ENCODE measurements at places on chromosomes 16 and 17.
A peak's percentile ranks its signal among the peaks of the same experiment; 100 is the strongest.

DNA sequence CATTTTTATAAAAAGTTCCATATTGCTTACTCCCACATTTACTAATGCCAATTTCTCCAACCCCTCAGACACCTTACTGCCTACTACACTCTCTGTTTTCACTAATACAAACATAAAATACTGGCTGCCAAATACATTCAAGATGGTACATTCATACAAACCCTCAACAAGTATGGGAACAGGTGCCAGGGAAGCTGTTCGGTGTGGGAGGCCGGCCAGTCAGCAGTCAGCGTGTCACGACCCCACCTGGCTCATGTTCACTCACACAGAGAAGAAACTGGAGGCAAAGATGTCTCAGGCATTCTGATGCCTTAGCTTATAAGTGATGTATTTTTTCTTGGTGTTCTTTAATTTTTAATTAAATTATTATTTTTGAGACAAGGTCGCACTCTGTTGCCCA is 42.4 kb upstream of the TRAP1 start:
- DNase-seq = no peak

DNA sequence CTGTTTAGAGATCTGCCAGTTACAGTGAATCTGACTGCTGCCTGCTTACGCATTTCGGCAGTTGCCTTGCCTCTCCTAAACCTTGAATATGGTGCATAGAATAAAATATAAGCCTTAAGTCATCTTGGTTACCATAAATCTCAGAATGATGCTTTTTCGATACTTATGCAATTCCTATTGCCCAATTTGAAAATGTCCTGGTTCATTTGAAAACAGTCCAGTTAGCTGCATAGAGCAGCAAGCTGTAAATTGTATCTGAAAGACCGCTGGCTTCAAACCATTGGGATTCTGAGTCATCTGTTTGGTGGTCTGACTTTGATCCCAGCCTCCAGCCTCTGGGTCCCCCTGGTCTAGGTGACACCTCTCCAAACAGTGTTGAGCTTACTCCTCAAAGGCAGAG is 2.7 kb upstream of the PRKCA start:
- DNase-seq = no peak

GRCh38 chr16:87812200-87812656 is 46.4 kb upstream of the KLHDC4 start:
- DNase-seq = peak; percentile 48

GRCh38 chr17:65025297-65025696 is 31.2 kb downstream of the GNA13 start:
- no peak for DNase-seq

GRCh38 chr17:17683710-17684365 is 2.6 kb downstream of the RAI1 start:
- DNase-seq = no peak

DNA sequence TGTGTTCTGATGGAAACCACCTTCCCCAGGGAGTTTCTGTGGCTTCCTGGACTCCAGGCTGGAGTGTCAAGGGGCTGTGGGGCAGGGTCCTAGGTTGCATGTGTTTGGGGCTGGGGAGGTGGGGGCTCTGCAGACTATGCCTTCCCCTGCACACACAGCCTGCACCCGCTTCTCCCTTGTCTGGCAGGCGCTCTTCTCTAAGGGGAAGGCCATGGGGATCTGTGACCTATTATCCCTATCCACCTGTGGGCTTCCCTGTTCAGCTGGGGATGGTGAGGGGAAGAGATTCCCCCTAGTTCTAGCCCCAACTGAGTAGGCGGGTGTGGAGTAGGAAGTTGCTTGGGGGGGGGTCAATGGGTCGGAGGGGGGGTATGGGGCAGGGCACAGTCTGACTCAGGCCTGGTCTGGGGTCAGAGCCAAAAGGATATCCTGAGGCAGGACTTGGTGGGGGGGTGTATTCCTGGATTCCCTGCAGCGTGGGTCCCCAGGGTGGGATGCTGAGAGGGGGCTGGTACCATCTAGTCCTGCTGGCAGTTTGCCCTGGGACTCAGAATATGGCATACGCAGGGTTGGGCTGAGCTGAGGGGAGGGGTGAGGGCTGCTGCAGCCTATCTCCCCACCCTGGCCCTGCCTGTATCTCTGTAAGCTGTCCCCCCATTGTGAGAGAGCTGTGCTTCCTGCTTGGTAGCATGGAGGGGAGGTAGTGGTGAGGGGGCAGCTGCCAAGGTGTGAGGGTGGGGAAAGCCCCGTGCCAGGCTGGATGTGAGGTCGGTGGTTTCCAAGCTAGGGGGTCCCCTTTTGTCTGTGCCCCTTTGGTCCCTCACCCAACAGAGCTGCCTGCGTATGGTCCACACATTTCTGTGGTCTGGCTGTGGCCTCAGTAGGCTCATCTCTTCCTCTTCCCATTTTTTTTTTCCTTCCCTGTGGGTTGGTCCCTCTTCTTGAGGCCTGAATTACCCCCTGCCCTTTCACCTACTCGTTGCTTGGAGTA is 14.7 kb downstream of the RARA start:
- DNase-seq = no peak

GRCh38 chr17:11097121-11097520 is 143.9 kb upstream of the SHISA6 start:
- no peak for DNase-seq

- no peak for DNase-seq
These were observed 35.7 kb downstream of the ESRP2 start for GRCh38 chr16:68200088-68200783.

DNA sequence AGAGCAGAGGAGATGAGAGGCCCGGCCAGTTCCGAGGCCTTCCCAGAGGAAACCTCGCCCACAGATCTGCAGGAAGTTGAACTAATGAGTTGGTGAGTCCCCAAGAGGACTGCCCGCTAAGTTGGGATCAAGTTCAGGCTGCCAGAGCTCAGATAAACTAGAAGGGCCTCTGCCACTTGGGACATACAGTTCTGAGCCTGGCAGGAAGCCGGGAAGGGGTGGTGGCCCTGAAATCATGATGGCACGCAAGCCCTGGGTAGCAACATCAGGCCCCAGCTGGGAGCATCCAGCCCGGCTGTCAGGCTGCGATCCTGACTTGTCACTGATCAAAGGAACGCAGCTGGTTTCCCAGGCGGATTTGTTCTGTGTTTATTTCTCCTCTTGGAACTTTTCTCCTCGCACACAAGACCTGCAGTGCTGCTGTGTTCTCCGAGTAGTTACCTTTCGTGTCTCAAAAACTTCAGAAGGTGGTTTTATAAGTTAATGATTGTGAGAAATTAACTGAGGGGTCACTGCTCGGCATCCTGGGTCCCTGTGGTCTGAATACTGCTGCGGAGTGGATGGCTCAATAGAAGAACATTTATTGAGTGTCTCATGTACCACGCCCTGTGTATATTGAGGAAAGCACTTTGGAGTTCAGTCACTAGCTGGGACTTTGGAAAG is 8.0 kb upstream of the WFDC1 start:
- DNase-seq = no peak

GRCh38 chr17:64648234-64648633 is 13.9 kb downstream of the SMURF2 start:
- no peak for DNase-seq

DNA sequence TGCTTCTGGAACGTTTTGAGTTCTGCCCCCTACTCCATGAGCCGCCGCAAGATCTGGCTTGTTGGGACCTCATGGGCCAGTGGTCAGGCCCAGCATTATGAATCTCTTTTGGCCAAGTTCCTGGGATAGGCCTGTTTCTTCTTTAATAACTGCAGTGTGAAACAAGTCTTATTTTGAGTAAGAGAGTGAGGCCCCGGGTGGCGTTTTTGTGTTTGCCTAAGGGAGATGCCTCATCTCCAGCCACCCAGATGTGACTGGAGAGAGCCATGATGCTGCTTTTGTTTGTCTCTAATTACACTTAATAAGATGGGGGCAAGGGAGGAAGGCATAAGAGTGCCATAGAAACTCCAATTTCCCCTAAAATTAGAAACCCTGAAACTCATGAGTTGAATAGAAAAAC is 39.8 kb downstream of the KSR1 start:
- no peak for DNase-seq

- DNase-seq = peak; percentile 70
These were observed 14.4 kb downstream of the CUEDC1 start for GRCh38 chr17:57940653-57941329.

DNA sequence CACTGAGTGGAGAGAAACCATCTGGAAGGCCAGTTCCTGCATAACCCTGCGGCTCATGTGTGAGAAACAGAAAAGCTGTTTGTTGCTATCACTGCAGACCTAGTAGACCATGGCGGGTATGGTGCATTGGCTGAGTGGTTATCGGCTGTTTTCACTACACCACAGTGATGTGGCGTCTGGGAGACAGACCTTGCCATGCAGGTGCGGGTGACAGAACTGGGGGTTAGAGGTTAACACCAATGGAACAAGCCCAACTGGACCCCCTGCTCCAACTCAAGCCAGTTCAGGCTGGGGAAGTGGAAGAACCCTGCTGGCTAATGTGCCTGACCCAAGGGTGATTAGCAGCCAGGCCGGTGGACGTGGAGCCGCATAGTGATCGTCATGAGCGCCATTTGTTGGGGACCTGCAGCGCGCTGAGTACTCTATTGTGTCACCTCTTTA is 91.9 kb downstream of the IRF8 start:
- DNase-seq = no peak

DNA sequence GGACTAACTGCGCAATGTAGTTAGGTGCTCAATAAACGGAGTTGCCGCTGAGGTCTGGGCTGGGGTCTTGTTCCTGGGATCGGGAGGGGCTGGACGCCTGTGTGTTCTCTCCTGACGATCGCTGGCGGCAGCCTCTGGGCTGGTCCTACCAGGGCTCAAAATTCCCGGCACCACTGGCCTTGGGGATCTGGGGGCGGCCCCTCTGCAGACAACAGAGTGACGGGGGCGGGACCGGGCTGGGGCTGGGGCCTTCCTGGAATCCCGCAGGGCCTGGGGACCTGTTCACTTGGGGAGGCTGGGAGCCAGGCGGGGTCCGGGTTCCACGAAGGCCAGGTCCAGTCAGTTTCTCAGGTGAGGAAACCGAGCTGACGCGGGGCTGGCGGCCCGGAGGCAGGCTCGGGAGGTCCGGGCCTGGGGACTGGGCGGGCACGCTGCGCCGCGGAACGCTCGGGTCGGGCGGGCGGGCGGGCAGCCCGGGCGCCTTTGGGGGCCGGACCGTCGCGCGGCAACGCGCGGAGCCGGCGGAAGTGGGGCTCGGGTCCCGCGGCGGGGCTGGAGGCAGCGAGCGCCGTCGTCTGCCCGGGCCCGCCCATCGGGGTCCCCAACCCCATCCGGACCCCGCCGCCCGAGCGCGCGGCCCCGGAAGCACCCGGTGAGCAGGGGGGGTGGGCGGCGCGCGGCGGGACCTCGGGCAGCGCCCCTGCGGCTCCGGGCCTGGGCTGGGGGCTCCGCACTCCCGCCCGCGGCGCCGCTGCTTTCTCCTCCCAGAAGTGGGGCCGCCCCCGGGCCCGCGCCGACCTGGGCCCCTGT is at the start of gene PIGQ:
PIGQ (plus strand) TSS at position 524 of the 810 bp plus-strand sequence. CDS start 4,107 bp downstream, outside the sequence.
- DNase-seq = peak; percentile 57

DNA sequence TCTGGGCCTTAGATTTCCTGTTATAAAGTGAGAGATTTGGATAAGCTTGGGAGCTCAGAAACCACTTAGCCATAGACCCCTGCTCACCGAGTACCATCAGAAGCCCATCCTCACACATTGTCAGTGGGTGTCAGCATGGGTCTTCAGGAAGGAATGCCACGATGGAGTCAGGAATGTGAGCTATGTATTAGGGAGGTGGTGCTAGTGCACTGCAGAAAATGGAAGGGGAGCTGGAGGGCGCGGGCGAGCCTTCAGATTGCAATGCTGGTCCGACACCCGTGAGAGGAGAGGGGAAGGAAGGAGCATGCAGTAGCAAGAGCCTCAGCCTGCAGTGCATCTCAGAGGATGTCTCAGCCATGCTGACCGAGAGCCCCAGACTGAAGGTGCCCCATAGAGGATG is 294.5 kb downstream of the FOXL1 start:
- DNase-seq = no peak

GRCh38 chr16:84084570-84085270 is 32.0 kb downstream of the MBTPS1 start:
- peak; percentile 69 for DNase-seq

DNA sequence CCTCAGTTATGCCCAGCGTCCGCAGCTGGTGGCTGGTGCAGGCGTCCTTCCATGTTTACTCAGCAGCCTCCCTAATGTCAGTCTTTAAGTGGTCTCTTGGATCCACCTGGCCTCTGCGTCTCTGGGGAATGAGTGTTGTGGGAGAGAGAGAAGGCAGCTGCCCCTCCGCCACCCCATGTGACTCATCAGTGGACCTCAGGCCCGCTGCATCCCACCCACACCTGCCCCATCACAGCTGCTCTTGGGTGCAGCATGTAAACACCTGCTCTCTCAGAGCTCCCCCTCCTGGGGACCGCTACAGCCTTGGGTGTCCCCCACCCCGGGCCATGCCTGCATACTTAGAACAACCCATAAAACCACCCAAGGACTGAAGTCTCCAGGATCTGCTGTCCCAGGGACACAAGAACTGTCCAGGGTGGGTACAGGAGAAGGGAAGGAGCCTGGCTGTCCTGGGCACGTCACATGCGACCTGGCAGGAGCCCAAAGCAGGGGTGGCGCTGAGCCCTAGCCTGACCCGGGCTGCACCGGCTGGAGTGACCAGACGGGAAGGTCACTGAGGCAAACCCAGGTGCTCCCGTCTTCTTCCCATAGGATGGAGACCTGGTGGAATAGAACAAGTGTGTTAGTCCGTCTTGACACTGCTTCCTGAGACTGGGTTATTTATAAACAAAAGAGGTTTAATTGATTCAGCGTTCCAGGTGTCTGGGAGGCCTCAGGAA is 4.2 kb downstream of the C16orf90 start:
- peak; percentile 77 for DNase-seq

- DNase-seq = no peak
These were observed 231.8 kb downstream of the MAP2K4 start for GRCh38 chr17:12252462-12252861.

DNA sequence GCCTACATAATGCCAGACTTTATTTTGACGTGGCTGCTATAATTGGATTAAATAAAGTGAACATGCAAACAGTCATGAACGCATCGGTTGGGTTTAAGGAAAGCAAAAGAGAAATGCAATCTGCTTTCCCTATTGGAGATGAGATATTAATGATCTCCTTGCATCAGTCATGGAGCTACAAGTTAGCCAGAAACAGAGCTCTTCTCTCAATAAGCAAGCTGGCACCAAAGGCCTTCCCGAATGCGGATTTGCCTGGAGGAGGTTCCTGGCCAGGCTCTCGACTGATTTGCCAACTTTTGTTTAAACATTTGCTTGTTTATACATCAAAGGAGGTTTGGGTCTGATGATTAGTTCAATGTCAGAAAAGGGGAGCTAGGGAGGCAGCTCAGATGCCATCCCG is 318.4 kb downstream of the XYLT1 start:
- no peak for DNase-seq

- DNase-seq = no peak
These were observed 33.1 kb upstream of the C16orf78 start for GRCh38 chr16:49340466-49340865.

DNA sequence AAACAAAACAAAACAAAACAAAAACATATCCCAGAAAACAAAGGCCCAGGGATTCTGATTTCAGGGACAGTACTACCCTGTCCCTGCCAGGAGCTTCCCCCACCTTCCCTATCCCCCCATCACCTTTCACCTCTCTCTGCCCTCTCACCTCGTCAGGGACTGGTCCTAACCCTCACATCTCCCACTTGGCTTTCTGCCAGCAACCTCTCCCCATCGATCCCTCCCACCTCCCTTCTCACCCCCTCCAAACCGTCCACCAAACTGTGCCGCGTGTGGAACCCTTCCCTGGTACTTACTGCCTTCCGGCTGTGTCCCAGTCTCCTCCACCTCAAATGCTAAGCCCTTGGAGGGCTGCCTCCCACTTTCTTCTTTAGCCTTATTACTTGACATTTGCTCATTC is 36.4 kb downstream of the TMEM186 start:
- no peak for DNase-seq
